ENCODE measurements at places on chromosomes 5 and 9. TPM values are rescaled to one million over a fixed set of nuclear protein-coding genes. Genes with fewer than 3 reads are reported as not detected.

- no peak for DNase-seq
These were observed 203.3 kb upstream of the DMRT1 start for GRCh38 chr9:638152-638551.

Gene IFNE
- not detected for total RNA-seq

DNA sequence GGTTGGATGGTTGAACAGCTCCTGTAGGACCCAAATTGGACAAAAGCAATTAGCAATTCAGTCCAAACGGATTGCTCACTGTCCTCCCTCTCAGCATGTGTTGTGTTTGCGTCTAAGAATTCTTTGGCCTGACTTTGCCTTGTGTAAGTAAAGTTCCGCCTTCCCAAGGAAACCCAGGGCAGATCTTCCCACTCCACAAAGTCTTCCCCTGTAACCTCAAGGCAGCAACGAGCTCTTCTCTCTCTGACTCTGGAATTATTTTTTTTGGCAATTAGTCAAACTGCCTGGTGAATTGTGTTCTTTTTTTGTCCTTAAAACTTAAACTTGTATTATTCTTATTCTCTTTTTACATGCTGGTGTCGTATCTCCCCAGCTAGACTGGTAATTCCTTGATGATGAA lies 20.7 kb upstream of the BASP1 start:
- DNase-seq: no peak

DNA sequence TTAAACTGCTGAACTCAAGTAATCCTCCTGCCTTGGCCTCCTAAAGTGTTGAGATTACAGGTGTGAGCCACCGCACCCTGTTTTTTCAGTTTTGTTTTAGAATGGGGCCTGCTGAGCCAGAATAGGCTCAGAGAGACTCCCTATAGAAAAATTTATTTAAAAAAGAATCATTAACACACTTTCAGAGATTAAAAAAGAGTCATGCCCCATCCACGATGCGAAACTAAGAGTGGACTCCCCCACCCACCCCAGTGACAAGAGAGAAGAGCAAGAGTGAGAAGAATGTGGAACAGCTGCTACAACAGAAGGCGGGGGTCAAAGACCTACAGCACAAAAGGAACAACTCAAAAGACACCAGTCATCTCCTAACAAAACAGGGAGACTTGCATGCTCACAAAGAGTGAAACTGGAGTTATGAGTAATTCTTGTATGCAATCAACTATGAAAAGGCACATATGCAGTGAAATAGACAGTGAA lies 47.2 kb downstream of the GLDC start:
- no peak for DNase-seq

- no peak for DNase-seq
These were observed 153 bp downstream of the ADAMTS2 start for GRCh38 chr5:179345183-179345432.

DNA sequence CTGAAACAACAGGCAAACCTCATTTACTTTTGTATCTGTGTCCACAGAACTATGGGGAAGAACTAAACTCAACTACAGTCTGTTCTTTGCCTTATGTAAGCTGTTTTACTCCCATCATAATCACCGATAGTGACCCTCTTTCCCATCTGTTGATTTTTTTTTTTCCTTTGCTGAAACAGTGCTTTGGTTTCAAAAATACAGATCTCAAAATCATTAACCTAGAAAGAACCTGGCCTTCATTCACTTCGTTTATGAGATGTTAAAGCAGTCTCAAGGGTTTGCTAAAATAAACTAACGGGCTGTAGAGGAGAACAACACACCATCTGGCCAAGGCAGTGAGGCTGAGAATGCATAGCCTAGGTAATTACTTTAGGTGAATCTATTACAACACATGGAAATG lies 706.6 kb upstream of the ZNF608 start:
- DNase-seq: peak; percentile 9

DNA sequence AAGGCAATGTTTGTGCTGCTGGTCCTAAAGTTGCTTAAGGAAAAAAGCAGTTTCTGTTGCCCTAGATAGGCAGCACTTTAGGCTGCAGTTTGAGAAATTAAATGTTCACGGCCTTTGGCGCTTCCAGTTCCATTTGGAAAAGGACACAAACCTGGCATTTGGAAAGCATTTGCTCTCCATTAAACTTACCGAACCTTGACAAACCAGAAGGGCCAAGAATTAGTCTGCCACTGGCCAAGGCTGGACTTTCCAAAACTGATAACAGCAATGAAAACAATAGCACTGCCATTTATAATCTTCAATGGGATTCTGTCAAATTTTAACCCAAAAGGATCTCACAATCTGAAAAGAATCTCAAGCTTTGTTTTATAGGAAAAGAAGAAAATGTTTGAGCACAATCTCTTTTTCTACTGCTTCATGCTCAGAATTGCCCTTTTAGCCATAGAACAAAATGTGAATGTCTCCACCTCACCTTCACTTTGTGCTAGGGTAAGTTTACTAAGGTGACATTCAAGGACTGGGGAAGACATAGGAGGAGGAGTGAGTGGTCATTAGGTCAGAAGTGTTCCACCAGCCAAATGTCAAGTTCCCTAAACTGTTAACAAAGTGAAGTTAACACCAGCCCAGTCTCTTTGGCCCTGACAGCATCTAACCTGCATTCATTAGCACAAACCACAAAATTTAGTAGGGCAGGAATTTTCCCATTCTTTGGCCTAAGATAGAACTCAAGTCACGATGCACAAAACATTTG lies 583.4 kb upstream of the DMAC1 start:
- no peak for DNase-seq

Gene GDF9
- 0.54 TPM for total RNA-seq

- DNase-seq: peak; percentile 60
These were observed 1.4 kb downstream of the CHD1 start for GRCh38 chr5:98927242-98927988.

DNA sequence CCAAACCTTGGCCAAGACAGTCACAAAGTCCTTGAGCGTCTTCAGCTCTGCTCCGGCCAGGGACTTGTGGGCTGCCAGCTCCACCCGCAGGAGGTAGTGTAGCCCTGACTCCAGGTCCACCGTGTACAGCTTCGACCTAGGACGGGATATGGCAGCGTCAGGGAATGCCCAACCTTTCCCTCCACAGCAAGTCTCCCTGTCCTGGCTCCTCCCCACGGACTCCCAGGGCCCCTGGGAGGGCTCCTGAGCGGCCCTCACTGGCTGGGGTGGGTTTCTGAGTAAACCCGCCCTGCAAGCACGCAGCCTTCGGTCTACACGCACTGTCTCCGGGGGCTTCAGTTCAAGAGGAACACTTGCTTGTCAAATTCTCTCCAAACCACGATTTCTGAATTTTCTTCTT lies 13.7 kb upstream of the LHX3 start:
- DNase-seq: no peak

DNA sequence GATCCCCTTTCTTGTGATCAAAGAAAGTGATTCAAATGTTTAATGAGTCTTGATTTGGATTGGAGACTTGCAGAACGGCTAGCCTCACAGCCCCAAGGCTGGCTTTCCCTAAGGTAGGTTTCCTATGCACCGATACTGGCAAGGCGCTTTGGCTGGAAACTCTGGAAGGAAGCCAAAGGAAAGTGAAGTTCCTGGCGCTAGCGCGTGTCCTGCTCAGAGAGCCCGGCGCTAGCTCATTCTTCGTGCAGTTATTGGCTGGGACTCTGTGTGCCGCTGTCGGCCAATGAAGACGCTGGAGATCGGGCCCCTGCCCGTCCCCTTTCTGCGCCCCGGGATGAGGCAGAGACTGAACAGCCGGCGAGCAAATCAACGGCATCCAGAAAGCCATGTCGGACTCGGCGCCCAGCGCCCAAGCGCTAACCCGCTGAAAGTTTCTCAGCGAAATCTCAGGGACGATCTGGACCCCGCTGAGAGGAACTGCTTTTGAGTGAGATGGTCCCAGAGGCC lies at the start of gene PCDHGC3:
PCDHGC3 (plus strand) TSS at position 342 of the 507 bp plus-strand sequence; CDS start at position 493, 151 bp downstream.
- DNase-seq: peak; percentile 91

Gene ARHGEF39
- 1.3 TPM for total RNA-seq

Gene KCNT1
- 3.2 TPM for total RNA-seq

Gene THOC3
- total RNA-seq: 46.8 TPM

DNA sequence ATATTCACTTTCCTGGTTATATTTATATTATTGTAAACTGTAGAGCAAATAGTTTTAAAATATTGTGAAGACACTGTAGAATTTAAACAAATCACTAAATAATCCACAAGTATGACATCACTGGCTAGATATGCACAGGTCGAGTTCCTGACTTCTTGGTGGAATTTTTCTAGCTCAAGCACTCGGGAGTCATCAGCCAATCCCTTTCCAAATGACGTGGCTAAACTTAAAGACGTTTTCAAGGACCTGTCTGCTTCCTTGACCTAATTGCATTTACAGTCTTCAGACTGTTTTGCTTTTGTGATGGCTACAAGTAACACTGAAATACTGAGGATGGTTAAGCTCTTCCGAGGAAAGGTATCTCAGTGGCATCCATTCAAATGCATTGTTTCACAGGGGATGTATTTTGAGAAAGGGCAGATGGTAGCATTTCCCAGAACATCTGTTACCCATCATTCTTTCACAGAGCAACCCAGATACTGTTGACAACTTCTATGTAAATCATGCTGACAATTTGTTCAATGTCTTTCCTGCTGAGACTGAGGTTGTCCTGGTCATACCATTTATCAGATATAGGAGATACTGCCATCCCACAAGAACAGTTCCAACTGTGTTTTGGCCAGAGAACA lies 262.8 kb downstream of the CDH10 start:
- peak; percentile 68 for DNase-seq

DNA sequence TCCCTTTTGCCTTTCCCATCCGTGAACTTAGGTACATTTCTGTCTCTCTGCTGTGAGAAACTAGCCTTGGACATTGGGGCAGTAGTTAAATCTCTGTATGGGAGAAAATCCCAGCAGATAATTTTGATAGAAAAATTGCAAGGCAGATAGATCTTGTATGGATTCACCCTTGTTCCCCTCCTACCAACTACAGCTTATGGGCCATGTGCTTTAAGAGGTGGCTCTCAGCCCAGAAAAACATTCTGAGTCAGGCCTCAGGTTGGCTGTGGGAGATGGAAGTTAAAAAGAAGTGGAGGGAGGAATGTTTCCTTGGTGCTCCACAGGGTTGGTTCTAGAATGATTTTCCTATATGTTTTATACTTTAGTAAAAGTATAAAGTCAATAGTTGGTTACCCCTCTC lies 1.4 kb upstream of the KDM3B start:
- no peak for DNase-seq

Gene CFAP157
- total RNA-seq: 0.27 TPM

Gene SGCD
- total RNA-seq: 10.5 TPM

DNA sequence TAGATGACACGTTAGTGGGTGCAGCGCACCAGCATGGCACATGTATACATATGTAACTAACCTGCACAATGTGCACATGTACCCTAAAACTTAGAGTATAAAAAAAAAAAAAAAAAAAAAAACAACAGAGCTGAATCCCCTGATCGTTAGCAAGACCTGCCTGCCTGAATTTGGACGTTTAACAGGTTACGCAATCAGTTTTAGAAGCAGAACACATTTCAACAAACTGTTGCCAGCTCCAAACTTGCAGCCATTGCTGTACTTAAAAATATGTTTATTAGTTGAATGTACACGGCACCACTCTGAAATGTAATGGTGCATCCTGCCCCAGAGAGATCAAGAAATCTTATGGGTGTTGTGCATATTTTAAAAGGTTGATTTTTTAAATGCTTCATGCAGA lies 680.0 kb downstream of the TLE4 start:
- DNase-seq: no peak

DNA sequence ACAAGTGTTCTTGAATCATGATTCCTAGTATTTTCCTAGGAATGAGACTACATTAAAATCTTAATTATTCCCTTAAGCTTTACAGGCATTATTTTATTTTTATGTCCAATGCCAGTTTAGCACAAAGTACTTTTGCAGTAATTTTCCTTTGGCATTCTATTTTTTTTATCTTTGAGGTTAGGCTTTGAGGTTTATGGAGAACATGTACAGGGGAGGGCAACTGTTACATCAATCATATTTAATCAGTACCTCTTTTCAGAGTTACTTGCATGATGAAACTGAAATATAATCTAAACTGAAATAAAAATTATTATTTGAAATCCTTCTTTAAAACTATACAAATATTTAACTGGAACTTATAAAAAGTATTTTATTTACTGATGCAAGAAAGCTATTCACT lies 118.2 kb upstream of the MPDZ start:
- DNase-seq: no peak

DNA sequence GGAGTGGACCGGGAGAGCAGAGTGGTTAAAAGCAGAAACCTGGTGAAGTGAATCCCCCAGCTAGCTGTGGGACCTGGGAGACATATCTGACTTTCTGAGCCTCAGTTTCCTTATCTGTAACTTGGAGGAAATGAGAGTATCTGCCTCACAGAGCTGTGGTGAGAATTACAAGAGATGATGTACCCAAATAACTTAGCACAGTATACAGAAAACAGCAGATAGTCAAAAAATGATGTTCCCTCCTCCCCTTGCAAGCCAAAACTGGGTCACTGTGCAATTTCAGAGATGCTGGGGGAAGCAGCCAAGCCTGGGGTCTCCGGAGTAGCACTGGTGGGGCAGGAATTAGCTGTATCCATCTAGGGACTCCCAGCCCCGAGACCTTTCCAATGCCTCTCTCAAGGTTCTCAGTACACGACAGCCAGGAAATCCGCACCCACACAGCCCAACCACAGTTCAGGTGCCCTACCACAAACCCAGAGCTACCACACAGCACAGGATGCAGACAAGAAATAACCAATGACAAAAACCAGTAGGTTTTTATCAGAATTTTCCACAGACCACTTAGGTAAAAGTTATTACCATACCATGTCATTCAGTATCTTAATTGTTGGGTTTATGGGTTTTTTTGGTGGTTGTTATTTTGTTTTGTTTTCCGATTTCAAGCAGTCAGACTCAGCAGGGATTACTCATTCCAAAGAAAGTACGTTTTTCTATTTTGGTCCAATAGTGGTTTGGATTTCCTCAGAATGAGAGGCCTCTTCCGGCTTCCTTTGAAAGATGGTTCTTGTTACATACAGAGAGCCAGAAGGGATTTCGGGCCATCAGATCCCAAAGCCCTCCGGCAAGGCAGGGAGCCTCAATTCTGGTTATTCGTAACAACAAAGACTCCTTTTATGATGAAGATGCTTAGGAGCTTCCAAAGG lies 4.9 kb upstream of the HRH2 start:
- DNase-seq: no peak

Gene CDC26
- 15.5 TPM for total RNA-seq

- peak; percentile 64 for DNase-seq
These were observed 29.3 kb downstream of the PTPA start for GRCh38 chr9:129140397-129141065.

- DNase-seq: no peak
These were observed 3.9 kb downstream of the MVB12B start for GRCh38 chr9:126330536-126330935.

GRCh38 chr9:114880291-114880745 lies 50.1 kb downstream of the TNFSF8 start:
- DNase-seq: no peak

All from cerebellum (tissue), 4 donors.